ENCODE measurements at places on chromosomes 1 and 21.

- DNase-seq: no peak
Measured at GRCh38 chr1:88455621-88456256, 228.3 kb upstream of the PKN2 start.

GRCh38 chr1:49190138-49190537 is 413.4 kb upstream of the BEND5 start:
- no peak for DNase-seq

GRCh38 chr1:204418174-204419063 is 6.8 kb upstream of the PPP1R15B start:
- DNase-seq: no peak

GRCh38 chr1:228287541-228288425 is 79.9 kb downstream of the OBSCN start:
- DNase-seq: no peak

DNA sequence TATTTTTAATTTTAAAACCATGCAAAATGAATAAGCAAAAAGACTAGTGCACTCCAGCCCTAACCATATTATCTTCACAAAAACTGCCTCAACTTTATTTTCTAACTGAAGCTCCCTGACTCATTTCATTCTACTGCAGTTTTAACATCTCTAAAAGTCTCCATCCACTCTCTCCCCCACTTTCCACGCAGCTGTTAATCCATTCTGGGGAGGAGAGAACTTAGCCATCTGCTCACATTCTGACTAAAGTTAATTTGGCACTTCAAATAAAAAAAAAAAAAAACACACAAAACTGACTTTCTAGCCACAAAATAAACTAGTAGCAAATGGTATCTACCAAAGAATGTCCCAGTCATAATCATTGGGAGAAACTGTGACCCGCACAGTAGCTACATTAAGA is 5.4 kb upstream of the MYBPHL start:
- no peak for DNase-seq

DNA sequence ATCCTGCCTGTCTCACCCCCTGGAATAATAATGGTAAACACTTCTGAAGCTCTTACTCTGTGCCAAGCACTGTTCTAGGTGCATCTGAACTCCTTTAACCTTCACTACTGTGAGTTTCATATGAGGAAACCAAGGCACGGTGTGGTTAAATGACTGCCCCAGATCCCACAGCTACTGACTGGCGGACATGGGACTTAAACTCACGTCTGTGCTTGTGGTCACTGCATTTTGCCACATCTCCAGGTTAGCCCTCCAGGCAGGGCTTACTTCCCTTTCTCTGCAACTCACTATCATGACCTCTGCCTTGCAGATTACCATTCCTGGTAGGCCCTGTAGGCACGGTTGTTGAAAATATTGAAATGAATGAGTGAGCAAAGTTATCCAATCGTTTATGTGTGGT is 83.4 kb downstream of the ADSS2 start:
- no peak for DNase-seq

DNA sequence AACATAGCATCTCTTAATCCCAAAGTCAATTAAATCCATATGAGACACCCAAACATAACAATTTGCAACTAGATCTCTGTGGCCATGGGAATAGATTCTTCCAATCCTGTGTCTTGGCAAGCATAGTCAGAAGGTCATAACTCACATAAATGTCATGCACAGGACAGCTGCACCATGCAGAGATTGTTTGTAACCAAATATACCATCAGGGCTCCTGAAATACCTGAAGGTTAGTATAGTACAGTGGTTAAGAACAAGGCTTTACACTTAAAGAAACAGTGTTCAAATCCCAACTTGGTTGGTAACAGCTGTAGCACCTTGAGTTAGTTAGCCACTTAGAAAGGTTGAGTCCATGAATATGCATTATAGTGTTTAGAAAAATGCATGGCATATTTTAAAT is 82.6 kb upstream of the CCDC190 start:
- DNase-seq: no peak

DNA sequence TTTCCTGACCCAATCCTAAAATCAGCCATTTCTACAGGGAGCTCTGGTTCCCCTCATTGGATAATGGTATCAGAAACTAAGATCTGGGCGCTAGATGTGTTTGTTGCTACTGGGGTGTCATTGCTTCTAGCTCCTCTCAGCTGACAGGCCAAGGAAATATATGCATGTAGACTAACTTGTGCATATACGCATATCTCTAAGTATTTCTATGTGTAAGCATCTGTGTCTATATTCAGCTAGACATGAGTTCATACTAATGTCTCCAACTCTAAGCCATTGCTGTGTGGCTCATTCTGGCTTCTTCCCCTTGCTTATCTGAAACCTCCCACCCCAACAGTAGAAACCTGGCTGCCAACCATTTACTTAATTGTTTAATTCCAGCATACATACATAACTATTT is 130.3 kb upstream of the MAGI3 start:
- no peak for DNase-seq

DNA sequence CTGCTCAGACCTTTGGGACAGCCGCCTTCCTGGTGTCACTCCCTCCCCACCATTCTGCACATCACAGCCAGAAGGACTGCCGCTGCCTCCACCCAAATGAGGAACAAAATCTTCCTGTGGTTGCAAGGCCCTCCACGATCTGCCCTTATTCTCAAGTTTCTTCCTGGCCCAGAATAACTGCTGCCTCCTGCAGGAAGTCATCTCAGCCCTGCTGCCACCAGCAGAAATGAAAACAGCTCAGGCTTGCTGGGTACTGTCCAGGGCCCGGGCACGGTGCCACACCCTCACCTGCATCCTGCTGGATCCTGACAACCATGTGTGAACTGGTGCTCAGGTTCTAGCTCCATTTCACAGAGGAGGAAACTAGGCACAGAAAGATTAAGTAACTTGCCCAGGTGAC is 2.8 kb downstream of the CLDN19 start:
- DNase-seq: no peak

- no peak for DNase-seq
Measured at GRCh38 chr1:208542309-208542708, 298.1 kb upstream of the PLXNA2 start.

DNA sequence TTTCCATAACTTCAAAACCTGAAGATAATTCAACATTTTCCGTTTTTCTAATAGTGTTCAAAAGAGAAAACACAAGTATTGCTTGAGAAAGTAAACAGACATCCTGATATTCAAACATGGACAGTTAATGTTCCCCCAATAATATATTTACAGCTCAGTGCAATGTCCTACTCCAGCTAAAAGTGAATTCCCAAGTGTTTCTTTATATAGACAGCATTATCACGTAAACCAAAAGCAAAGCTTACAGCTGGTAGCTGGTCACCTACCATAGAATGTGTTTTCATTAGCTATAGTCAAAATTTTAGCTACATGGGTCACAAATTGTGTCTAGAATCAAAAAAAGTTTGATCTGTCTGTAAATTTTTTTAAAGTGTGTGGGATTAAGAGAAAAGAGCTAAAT is 34.9 kb downstream of the WLS start:
- no peak for DNase-seq

DNA sequence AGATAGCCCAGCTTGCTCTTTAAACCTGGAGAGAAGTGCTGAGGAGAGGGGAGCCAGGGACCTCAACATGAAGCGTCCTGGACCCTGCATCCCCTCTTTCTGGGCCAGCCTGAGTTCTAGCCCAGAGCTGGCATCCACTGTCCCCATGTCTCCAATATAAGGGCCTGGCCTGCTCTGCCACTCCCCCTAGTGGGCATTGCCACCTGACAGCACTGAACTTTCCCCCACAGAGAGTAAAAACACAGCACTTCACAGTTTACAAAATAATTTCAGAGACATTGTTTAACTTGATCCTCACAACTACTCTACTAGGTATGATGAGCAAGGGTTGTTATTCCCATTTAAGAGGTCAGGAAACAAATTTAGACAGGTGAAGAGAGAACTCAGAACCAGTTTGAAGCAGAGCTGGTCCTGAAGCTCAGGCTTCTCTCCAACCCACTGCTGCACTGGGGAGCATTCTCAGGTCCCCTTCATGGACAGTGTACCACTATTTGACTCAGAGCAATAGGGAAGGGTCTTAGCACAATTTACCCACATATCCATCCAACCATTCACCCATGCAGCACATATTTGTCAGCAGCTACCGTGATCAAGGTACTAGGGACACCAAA is 151.2 kb downstream of the DMRTA2 start:
- DNase-seq: no peak

DNA sequence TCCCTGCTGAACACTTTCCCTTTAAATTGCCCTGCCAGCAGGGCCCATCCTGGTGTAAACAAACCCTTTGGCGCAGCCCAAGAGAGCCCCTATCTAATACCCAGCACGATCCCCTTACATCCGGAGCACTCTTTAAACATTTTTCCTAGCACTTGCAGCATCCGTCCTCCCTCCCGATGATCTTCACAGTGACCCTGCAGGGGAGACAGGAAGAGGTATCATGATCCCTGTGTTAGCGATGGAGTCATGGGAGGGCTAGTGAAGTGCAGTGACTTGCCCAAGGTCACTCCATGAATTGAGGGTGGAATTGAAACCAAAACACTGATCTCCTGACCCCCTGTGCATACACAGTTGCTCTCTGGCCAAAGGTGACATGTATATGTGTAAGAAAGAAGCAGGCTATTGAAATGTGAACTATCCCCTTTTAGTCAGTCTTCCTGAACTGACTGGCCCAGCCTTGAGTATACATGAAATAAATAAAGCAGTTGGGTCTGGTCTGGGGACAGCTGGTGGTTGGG is 9.8 kb upstream of the KCNQ4 start:
- DNase-seq: no peak

DNA sequence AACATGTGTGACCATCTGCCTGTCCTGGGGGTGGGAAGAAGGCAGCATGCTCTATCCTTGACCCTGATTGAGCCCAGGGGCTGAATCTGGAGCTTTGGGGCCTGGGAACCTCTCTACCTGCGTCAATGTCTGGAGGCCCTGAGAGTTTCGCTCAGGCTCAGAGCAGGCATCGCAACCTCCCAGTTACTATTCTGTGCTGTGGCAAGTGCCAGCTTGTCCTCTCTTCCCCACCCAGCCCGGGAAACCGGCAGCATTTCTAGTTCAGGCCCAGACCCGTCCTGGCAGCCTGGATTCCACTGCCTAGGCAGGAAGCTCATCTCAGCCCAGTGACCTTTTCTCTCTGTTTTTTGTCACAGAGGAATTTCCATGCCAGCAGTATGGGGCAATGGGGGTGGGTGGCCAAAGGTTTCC is 10.0 kb upstream of the IRF6 start:
- DNase-seq: no peak

- no peak for DNase-seq
Measured at GRCh38 chr21:36534656-36535055, 54.7 kb upstream of the CLDN14 start.

GRCh38 chr1:26862781-26863684 is at the start of gene SFN:
Gene SFN (plus strand): TSS chr1:26863149. CDS start chr1:26863213, 64 bp downstream.
- no peak for DNase-seq

GRCh38 chr21:34715985-34716596 is 47.3 kb downstream of the CLIC6 start:
- no peak for DNase-seq

- DNase-seq: no peak
Measured at GRCh38 chr1:25103164-25103795, 129.0 kb downstream of the SYF2 start.

DNA sequence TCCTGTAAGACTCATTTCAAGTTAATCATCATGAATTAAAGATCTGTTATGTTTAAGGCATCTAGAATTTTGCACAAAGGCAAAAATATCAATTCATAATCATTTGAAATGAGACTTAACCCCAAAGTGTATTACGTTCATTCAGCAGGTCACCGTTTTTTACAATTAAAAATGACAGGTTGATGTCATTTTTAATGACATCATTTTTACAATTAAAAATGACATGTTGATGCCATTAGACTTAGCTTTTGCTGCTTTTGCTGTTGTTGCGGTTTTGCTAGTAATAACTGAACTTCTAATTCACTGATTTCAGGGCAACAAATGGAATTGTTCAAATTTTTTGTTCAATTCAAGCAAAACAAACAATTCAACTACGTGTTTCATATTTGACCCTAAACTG is 17.0 kb downstream of the PRMT6 start:
- DNase-seq: no peak

GRCh38 chr1:200184196-200184595 is 156.7 kb downstream of the NR5A2 start:
- no peak for DNase-seq

- no peak for DNase-seq
Measured at GRCh38 chr1:204459706-204460105, 34.9 kb downstream of the PIK3C2B start.

- DNase-seq: no peak
Measured at GRCh38 chr1:28239004-28239403, 3.1 kb downstream of the ATP5IF1 start.

- DNase-seq: no peak
Measured at GRCh38 chr1:43962324-43962723, 7.5 kb upstream of the DPH2 start.

DNA sequence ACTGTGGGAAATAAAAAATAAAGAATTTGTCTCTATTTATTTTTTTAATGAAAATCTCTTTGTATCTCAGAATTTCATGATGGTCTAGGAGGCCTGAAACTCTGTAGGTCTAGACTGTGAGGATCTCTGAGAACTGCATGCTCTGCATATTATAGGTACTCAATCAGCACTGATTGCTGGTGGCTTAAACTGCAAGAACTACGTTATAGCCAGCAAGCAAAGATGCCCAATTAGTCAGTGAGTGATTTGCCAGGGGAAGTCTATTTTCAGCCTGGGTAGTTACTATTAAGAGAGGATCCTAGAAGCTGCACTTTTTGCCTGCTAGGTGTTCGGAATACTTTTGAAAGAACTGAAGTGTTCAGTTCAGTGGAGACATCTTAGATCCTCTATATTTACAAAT is 87.4 kb downstream of the GPR52 start:
- no peak for DNase-seq

- DNase-seq: no peak
Measured at GRCh38 chr1:159647616-159648015, 60.0 kb downstream of the APCS start.

GRCh38 chr1:109443476-109443875 is 17.2 kb upstream of the PSMA5 start:
- no peak for DNase-seq

DNA sequence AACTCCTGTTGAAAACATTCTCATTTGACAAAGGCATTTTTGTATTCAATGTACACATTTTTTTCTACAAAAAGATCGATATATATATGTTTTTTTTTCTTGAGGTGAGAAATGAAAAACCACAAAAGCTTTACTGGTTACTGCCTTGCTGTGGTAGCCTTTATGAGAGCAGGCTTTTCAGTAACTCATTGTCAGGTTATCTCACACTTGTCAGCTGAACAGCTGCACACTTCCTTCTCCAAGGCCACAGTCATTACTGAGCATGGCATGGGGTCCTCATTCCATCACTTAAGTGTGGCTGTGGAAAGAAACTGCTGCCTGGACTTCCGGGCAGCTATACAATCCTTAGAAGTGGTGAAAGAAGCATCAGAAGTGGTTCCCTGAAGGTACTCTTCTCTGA is 169.3 kb upstream of the ZP4 start:
- no peak for DNase-seq

- no peak for DNase-seq
Measured at GRCh38 chr1:202806845-202807450, 1.3 kb downstream of the KDM5B start.

All from activated T-helper 1 cell treated with anti-CD3 and anti-CD28 coated beads, Interleukin-2, amount 50 U/mL, for 16 hours (primary cell).